ENCODE measurements at places on chromosomes 3 and 15. TPM values are rescaled to one million over a fixed set of nuclear protein-coding genes. Genes with fewer than 3 reads are reported as not detected.

DNA sequence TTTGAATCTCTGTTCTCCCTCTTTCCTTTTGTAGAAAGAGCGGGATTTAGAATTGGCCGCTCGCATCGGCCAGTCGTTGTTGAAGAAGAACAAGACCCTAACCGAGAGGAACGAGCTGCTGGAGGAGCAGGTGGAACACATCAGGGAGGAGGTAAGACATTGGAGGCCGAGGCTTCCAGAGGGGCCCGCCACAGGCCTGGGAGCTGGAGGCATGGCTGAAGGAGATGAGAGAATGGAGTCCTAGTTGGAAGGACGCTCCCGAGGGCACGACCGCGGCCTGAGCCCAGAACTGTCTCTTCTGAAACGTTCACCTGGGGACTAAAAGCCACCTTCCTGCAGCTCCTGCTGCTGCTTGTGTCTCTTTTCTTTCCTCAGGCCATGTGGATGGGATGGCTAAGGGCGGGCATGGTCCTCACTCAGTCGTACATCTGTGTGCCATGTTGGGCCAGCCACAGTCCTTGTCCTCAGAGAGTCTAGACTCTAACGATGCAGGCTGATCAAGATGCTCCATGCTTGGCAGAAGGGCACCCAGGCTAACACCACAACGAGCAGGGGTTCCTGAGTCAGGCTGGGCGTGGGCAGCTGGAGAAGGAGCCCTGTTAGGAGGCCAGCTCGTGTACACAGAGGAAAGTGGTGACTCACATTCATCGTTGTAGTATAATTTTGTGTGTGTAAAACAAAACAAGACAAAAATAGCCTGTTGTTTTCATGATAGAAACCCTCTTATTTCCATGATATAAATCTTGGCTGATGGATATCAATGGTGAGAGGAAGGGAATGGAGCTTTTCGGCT, 81.1 kb downstream of the CCK start:
- no peak for DNase-seq

ALDH1A3 gene
- 0.80 TPM for total RNA-seq

GRCh38 chr15:62462268-62462667, 297.2 kb upstream of the C2CD4B start:
- DNase-seq = no peak

LCTL gene
- total RNA-seq = 19.2 TPM

- no peak for DNase-seq
These were observed 5.1 kb downstream of the PRC1 start for GRCh38 chr15:90989040-90989768.

DNA sequence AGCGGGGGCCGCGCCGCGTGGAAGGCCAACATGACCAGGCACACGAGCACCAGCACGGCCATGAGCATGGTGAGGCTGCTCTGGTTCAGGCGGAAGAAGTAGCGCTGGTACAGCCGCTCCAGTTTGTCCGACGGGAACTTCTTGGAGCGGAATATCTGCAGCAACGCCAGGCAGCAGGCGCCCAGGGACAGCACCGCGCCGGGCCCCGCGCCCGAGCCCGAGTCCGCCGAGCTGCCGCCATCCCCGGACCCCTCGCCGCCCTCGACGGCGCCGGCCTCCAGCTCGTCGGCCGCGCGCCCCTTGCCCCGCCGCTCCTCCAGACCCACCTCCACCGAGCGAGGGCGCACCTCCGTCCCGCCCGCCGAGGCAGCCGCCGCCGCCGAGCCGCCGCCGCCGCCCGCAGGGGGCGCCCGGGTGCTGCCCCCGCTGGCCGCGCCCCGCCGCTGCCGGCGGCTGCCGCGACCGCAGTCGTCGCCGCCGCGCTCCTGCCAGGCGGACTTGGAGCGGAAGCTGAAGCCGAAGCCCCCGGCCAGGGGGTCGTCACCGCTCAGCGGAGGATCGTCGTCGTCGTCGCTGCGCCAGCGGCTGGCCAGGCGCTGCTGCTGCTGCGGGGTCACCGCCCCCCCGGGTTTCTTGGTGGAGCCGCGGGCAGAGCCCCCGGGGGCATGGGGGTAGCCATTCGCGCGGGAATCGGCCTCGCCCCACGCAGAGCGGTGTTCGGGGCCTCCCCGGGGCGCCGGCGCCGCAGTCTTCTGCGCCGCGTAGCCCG, 957 bp downstream of the ADCY5 start:
- DNase-seq = peak; percentile 82
